ENCODE measurements at places on chromosomes 6 and 20. TPM values are rescaled to one million over a fixed set of nuclear protein-coding genes. Genes with fewer than 3 reads are reported as not detected.

The OLIG3 gene
- total RNA-seq: not detected

The TSHZ2 gene
- 28.6 TPM for total RNA-seq

The FERMT1 gene
- total RNA-seq: 0.16 TPM

The GSTA4 gene
- 26.3 TPM for total RNA-seq

The CST1 gene
- total RNA-seq: not detected
